ENCODE measurements at places on chromosomes 16 and 17.

GRCh38 chr17:7108560-7108925, 6.1 kb downstream of the ASGR2 start:
- no peak for DNase-seq

DNA sequence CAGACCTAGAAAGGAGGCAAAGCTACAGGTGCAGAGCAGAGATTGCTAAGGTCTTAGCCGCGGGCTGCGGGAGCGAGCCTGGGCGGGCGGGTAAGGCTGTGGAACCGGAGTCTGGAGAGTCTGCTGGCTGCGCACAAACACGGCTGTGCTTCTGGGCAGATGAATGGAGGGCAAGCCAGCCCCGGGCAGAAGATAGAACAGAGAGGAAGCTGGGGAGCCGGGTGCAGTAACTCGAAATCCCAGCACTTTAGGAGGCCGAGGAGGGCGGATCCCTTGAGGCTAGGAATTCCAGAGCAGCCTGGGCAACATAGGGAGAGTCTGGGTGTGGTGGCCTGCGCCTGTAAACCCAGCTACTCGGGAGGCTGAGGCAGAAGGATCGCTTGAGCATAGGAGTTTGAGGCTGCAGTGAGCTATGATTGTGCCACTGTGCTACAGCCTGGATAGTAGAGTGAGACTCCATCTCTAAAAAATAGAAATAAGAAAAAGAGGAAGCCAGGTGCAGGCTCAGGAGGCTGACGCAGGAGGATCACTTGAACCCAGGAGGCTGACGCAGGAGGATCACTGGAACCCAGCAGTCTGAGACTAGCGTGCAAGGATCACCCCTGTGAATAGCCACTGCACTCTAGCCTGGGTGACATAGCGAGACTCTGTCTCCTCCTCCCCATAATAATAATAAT, 56.3 kb downstream of the PITPNC1 start:
- no peak for DNase-seq

- no peak for DNase-seq
These were observed 69.2 kb downstream of the PRKCB start for GRCh38 chr16:23905027-23905426.

DNA sequence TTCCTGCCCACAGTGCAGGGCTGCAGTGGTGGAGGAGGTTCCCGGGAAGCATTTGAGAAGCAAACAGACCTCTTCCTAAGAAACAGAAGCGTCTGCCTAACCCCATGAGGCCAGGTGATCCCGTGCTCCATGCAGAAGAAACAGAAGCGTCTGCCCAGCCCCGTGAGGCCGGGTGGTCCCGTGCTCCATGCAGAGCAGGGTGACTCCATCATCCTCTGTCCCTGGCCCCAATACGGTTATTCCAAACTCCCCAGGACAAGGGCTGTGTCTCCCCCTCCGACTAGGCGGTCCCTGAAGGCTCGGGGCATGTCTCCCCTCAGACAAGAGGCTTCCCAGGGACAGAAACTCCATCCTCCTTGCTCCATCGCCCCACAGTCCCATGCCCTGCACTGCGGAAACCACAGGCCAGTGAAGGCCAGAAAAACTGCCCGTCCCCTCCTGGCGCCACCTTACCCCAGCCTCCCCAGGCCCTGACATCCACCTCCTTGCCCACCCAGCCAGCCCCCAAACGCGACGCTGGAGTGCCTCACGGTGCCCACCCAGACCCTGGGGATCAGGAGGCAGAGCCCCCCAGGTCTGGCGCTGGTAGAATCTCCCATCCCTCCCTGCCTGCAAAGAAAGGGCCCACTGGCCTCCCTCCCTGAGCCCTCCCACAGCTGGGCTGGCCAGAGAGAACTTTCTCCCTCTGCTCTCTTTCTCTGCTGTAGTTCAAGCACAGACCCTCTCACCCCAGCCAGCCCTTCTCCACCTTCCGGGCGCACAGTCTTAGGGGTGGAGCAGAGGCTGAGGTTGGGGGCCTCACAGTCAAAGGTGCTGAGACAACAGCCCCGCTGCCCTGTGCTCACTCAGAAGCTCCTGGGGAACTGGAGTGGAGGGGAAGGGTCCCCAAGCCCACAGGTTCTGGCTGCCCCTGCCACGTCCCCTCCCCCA, 30.6 kb upstream of the KRT17 start:
- DNase-seq: no peak

- no peak for DNase-seq
These were observed 126.5 kb upstream of the RCVRN start for GRCh38 chr17:10031606-10032005.

DNA sequence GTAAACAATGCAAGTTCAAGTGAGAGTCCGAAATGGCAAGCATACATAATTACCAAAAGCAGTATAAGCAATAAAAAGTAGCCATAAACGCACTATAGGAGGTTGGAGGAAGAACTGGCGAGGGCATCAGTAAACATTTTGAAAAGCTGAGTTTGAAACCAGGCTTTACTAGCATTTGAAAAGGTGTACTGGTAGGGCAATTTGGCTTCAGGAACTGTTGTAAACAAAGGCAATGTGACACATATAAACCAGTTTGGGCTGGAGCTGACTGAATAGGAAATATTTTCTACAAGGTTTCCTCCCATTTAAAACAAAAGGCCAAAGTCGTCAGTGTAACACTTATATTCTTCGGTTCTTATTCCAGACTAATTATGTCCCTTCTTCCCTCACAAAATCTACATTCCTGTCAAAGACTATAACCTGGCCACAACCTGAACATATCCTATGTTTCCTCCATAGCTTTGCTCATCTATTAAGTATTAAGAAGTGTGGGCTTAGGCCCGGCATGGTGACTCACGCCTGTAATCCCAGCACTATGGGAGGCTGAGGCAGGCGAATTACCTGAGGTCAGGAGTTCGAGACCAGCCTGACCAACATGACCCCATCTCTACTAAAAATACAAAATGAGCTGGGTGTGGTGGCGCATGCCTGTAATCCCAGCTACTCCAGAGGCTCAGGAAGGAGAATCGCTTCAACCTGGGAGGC, 7.8 kb downstream of the CBX1 start:
- no peak for DNase-seq

GRCh38 chr17:34378664-34379101, 15.7 kb upstream of the CCL1 start:
- DNase-seq: no peak

- DNase-seq: no peak
These were observed 19.5 kb downstream of the ATP2A1 start for GRCh38 chr16:28897826-28898225.

GRCh38 chr17:66625311-66625767, 209.6 kb upstream of the CACNG5 start:
- no peak for DNase-seq

DNA sequence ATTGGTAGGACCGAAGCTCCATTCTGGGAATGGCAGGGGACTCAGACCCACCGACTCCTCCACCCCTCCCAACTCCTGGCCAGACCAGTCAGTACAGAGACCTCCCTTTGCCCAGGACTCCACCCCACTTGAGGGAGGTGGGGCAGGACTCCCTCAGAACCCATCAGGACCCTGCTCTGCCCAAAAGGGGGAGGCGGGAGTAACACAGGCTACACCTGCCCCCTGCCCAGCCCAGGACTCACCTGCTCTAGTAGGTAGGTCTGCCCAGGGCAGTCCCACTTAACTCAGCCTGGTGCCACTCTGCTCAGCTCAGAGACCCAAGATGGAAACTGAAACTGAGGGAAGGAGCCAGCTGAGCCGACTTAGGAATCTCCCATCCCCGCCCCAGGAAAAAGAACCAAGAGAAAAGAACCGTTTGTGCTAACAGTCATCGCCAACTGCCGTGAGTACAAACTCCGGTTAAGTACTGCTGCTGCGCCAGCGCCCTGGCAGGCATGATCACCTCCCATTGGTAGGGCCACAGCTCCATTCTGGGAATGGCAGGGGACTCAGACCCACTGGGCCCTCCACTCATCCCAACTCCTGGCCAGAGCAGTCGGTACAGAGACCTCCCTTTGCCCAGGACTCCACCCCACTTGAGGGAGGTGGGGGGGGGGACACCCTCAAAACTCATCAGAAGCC, 503 bp downstream of the DHX58 start:
- no peak for DNase-seq

GRCh38 chr17:66605541-66605940, 229.4 kb upstream of the CACNG5 start:
- no peak for DNase-seq

DNA sequence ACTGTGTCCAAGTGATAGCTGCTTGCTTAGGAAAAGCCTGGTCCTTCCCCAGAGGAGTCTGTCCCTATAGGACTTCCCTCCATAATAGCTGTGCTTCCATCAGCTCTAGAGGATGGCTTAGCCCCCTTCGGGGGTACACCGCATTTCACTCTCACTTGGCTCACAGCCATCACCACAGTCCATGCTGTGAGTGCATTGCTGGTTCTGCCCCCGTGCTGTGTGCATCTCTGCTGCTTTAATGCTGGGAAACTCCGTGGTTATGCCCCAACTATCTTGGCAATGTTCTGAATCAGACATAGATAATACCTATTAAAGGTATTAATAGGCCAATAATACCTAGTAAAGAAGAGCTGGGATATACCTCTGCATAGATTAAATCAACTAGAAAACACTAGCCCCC, 58.3 kb downstream of the SIAH1 start:
- DNase-seq: no peak

GRCh38 chr16:87930456-87930855, 5.9 kb downstream of the CA5A start:
- DNase-seq: no peak

- DNase-seq: no peak
These were observed 63.3 kb downstream of the IRF8 start for GRCh38 chr16:85961988-85962915.

DNA sequence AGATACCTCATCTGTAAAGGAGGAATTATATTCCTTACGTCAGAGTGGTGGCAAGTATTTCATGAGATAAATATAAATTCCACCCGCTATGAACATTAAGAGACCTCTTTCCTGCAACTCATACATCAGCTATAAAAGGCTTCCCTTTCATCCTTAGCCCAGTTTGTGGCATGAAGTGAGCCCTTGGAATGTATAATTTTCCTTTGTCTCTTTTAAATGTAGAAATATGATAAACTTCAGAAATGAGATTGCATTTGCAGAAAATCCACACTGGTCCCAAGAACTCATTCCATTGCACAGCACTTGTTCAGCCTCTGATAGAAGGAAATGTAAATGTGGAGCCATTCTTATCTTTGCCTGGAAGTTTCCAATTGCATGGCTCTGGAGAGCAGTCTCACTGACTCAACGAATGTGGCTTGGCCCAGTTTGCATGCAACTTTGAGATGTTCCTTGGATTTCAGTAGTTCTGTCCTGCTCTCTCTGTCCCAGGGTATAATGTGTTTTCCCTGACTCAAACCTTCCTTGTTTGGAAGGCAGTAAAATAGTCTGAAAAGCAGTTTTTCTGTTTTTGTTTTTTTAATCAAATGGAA, 746.4 kb downstream of the CDH11 start:
- no peak for DNase-seq

GRCh38 chr16:89505204-89506112, 2.7 kb upstream of the SPG7 start:
- no peak for DNase-seq

DNA sequence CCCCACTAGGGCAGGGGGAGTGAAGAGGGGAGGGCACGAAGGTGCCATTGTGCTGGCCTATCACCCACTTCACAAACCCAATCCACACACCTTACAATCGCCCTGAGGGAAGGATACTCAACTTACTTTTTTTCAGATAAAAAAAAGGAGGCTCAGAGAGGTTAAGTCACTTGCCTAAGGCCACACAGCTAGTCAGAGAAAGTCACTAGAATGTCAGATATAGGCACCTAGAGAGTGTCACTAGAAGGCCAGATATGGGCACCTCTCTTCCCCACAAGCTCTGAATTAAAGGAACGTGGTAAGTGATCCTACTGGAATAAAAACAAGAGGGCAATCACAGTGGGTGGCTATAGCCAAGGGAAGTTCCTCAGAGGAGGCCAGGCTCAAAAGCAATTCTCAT, 204.5 kb upstream of the ASIC2 start:
- no peak for DNase-seq

GRCh38 chr16:4570688-4571321, 14.7 kb downstream of the C16orf96 start:
- no peak for DNase-seq

DNA sequence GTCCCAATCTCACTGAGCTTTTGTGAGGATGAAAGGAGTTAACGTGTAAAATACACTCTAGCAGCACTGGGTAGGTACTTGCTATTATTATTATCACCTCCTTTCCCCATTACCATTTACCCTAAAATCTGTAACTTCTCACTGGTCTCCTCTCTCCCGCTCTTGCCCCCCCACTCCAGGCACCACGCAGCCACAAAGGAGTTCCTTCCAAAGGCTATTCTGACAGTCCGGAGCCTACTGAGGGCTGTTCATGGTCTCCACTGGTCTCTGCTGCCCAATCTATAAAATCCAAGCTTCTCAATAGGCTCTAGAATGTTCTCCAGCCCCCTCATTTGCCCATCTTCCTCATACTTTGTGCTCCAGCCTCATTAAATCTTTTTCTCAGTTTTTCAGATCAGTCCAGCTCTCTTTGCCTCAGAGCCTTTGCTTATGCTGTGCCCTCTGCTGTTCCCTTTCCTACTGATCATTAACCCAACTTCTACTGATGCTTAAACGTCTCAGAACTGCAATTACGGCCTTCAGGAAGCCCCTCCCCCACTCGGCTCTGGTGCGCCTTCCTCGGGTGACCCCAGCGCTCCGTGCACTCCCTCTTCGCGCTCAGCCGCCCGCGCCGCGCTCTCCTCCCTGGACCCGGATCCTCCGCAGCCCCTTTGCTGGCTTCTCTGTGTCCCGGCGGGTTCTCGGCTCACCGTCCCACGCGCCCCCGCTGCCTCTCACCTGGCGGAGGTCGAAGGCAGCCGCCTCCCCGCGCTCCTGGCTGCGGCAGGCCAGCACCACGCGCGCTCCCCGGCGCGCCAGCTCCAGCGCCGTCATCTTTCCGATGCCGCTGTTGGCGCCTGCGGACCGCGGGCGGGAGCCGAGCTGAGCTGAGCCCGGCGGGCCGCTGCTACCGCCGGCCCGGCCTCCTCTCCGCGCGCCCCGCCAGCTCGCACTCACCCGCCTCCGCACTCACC, 737 bp downstream of the DHRS13 start:
- DNase-seq: no peak

DNA sequence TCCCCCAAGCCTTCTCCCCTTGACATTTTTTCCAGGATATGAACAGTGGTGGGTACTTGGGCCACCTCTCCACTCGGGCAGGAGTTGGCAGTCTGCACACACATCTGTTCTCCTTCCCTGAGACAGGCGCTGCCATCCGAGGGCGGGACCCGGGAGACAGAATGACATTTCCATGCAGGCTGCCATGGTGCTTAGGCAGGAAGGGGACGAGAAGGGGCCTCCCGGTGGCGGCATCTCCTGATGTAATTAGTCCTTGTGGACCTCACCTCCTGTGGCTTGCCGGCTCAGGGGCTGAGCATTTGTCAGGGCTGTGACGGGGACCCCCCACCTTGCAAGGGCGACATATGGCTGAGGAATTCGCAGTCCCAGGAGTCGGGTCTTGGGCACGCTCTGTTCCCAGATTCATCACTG, 197.2 kb downstream of the FOXL1 start:
- no peak for DNase-seq
